Activated naive CD4-positive, alpha-beta T cell treated with Interleukin-2 at 50 U/mL for 16 hours (primary cell): ENCODE measurements at places on chromosomes 1 and 21.

DNA sequence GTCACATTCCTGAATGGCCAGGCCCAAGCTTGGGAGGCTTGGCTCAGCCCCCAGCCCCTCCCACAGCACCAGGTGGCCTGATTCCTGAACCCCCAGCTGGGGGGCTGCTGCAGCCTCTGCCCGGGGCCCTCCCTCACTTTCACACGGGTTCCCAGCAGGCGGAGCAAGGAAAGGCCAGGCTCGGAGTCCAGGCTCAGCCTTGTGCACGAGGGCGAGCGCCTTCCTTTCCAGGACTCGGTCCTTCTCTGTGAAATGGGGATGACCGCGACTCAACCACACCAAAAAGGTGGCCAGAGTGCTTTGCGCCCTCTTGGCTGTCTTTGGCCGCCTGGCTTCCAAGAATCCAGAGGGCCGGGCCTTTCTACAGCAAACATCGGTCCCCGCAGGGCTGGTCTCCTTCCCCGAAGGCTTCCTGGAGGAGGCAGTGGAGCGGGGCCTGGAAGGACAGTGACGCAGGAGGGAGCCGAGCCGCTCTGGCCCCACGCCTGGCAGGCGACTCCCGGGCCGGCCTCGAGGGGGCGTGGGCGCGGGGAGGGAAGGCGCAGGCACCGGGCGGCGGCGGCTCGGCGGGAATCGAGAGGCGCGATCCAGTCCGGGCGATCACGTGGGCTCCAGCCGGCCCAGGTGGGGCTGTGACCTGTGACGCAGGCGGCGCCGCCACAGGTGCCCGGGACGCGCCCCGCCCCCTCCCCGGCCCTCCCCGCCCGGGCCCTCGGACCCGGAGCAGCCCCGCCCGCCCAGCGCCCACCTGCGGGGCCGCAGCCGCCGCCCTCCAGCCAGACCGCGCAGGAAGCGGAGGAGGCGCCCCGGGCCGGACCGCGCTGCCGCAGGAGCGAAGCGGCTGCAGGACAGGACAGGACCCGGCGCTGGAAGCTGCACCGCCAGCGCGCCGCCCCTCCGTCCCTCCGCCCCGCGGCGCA, at the start of gene ARHGEF16:
Gene ARHGEF16 (plus strand): TSS at position 775 of the 920 bp plus-strand sequence. CDS start 8,420 bp downstream, outside the sequence.
- DNase-seq, result peak; percentile 32

DNA sequence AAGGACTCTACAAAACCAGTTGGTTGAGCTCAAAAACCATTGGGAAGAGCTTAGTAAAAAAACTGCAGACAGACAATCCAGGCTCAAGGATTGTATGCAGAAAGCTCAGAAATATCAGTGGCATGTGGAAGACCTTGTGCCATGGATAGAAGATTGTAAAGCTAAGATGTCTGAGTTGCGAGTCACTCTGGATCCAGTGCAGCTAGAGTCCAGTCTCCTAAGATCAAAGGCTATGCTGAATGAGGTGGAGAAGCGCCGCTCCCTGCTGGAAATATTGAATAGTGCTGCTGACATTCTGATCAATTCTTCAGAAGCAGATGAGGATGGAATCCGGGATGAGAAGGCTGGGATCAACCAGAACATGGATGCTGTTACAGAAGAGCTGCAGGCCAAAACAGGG, 104.0 kb upstream of the BMP8A start:
- no peak for DNase-seq

- DNase-seq, result peak; percentile 38
Measured at GRCh38 chr1:247421074-247421473, 5.1 kb downstream of the NLRP3 start.

DNA sequence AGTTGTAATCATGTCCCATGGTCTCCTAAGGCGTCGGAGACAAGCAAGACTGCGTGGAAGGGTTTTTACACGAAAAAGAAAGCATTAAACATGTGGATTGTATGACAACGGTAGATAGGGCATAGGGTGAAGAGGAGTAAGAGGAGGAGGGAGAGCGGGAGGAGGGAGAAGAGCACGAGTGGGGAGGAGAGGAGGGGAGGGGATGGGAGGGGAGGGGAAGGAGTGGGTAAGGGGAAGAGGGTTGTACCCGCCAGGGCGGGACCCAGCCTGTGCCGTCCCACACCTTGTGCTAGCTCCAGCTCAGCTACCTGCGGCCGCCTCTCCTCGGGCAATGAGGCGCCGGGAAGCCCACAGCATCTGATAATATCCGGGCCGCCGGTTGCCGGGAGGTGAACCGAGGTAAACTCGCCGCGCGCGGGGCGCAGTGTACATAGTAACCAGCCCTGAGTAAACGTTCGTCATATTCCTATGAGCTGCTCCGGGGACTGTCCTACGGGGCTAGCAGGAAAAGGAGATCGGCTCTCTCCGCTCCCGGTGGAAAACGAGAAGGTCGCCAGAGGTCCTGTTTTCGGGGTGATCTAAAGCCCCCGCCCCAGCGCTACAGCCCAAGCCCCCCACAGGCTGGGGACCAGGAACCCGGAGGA, 449 bp upstream of the RCAN3 start:
- DNase-seq, result peak; percentile 80

DNA sequence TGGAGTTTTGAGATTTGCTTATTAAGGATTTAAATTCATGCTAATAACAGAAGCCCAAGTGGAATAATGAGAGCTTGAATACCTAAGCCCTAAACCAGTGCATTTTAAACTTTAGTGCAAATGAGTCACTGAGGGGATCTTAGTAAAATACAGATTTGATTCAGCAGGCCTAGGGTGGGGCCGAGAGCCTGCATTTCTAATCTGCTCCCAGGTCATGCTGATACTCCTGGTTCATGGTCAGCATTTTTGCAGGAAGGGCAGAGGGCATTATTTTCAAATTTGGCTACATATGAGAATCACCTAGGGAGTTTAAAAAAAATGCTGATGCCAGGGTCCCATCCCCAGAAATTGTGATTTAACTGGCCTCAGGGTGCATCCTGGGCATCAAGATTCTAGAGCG, 39.3 kb downstream of the DNTTIP2 start:
- no peak for DNase-seq

DNA sequence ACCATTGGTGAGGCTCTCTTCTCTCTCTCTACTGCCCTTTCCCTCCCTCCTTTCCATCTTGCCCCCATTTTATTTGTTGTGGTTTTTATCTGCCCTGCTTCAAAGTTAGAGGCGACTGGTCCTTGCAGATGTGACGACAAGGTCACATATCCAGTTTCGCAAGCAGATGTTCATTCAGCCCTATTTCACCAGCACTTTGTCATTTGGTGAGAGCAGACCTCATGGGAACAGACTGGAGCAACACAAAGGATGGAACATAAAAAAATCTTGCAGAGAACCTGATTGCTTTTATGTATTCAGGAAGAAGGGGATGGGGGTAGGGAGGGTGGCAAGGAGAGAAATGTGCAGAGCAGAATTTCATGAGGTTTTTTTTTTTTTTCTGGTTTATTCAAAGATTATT, 84.3 kb downstream of the ELAVL4 start:
- DNase-seq, result no peak

DNA sequence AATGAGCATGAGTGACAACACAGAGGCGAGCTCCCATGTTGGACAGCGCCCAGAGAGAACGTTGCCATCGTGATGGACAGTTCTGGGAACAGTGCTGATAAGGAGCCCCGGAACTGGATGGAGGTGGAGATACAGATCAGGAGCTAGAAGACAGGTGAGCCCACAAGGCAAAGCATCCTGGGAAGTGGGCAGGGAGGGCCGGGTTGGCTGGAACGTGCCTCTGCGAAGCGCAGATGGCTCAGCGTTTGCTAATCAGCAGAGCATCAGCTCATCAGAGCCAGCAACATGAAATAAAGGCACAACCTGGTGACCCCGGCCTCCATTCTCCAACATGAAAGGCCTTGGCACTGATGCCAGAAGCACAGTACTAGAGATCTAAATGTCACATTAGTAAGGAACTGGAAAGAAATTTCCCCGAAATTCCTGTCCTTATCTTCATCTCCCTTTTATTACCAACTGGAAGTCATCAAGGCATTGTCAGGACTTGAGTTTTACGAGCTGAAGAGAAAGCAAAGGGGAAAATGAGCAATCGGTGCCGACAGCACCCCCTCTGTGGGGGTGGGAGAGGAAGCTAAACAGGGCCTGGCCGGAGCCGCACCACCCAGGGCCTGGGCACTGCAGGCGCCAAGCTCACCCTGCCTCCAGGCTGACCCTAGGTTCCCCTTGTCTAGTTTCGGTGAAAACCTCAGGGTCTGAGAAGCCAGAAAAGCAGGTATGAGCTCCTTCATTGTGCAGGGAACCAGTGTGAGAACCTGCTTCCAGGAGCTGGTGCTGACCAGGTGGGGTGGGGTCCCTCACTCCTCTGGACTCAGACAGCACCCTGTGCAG, 19.9 kb downstream of the ABCA4 start:
- DNase-seq, result no peak

- DNase-seq, result no peak
Measured at GRCh38 chr1:215640429-215641148, 73.5 kb downstream of the KCTD3 start.

GRCh38 chr1:228281631-228282328, 73.9 kb downstream of the OBSCN start:
- no peak for DNase-seq

DNA sequence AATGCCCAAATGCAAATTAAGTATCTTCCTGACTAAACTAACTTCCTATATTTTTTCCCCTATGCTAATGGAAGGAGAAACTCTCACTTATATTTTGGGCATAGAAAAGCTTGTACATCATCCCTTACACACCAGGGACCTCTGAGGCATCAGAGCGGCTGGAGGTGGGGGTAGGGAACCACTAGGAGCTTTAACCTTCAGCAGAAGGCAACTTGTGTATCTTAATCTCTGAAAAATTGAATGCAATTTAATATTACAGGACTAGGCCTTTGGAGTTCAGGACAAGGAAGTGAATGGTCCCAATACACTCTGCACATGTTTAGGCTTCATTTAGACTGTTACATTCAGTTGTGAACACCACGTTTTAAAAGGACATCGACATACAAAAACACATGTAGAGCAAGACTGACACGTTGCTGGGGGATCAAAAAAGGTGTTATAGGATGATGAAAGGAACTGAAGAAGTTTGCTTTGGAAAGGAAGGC, 85.9 kb downstream of the NAV1 start:
- no peak for DNase-seq

DNA sequence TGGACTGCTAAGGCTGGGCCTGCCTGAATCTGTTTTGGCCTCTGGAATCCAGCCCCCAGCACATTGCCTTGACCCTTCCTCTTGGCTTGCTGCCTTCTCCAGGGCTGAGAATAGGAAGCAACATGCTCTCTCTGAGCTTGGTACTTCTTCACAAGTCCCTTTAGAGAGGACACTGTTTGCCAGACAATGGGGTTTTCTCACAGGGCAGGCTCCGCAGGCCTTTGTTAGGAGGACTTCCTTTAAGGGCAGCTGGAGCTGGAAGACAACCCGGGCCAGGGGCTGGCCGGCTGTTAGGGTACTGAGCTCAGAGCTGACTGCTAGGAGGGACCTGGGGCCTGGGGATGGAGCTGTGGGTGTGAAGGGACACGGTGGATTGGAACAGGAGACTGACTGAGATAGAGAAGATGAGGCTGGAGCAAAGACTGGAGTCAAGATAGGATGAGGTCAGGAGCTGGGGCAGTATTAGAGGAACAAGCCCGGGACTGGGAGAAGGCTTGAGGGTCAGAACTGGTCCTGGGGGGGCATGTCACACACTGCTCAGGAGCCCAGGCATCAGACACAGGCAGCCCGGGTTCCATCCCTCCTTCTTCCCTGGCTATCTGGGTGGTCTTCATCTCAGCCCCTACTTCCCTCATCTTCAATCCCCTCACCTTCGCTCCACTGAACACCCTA, 5.4 kb upstream of the ALPL start:
- DNase-seq, result no peak

DNA sequence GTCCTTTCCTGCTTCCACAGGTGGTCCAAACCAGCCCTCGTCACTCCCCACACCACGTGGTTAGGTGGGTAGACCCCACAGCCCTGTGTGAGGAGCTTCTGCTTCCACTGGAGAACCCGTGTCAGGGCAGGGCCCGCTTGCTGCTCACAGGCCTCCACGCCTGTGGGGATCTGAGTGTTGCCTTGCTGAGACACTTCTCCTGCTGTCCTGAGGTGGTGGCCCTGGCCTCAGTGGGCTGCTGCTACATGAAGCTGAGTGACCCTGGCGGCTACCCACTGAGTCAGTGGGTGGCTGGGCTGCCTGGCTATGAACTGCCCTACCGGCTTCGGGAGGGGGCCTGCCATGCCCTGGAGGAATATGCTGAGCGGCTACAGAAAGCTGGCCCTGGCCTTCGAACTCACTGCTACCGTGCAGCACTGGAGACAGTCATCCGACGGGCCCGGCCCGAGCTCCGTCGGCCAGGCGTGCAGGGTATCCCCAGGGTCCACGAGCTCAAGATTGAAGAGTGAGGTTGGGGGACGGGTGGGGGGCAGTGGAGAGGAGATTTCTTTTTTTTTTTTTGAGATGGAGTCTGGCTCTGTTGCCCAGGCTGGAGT, 5.5 kb upstream of the ISG20L2 start:
- DNase-seq, result no peak

- no peak for DNase-seq
Measured at GRCh38 chr21:34881421-34881820, 167.7 kb downstream of the RUNX1 start.

GRCh38 chr1:100456880-100457279, 81.1 kb upstream of the GPR88 start:
- no peak for DNase-seq

GRCh38 chr1:164575356-164575886, 16.4 kb downstream of the PBX1 start:
- no peak for DNase-seq

- no peak for DNase-seq
Measured at GRCh38 chr1:43430831-43431230, 22.9 kb downstream of the HYI start.

DNA sequence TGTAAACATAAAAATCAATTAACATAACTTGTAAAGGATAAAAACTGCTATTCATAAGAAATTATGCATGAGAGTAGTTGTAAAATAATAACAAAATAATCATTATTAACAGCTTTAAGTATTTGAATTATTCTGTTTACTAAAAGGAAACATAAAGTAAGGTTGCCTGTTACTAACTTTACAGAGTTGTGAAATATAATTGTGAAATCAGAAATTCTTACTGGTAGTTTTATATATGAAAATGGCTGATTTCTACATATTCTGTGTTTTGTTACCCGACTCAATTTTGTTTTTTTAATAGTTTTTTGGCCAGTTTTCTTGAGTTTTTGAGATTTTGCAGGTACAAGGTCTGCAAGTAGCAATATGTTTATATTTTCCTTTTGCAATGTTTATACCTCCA, 27.8 kb downstream of the FNBP1L start:
- no peak for DNase-seq

GRCh38 chr21:31173881-31174555, 135.7 kb upstream of the KRTAP19-8 start:
- DNase-seq, result peak; percentile 62

- no peak for DNase-seq
Measured at GRCh38 chr1:96598416-96599168, 123.0 kb upstream of the PTBP2 start.
